ENCODE measurements at places on chromosomes 6 and 20.

- DNase-seq, result no peak
These were observed 32.6 kb upstream of the PCMTD2 start for GRCh38 chr20:64222851-64223525.

DNA sequence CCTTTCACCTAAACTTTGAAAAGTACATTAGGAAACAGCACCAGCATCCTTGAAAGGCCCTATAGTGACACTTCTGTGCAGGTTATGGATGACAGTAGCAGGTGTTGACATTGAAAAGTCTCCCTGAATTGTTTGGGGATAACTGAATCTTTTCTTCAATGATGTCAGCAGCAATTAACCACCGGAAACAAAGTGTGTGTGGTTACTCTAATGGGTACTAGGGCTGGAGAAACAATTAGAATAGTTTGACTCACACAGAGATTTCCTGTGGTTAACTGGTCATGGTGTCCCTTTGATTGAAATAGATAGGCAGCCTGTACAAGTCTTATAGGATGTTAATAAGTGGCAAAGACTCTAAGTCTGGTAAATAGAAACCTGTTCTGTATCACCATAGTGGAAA lies 189.1 kb downstream of the TBX18 start:
- peak; percentile 85 for DNase-seq

- DNase-seq, result no peak
These were observed 2.6 kb downstream of the DDR1 start for GRCh38 chr6:30886897-30887255.

DNA sequence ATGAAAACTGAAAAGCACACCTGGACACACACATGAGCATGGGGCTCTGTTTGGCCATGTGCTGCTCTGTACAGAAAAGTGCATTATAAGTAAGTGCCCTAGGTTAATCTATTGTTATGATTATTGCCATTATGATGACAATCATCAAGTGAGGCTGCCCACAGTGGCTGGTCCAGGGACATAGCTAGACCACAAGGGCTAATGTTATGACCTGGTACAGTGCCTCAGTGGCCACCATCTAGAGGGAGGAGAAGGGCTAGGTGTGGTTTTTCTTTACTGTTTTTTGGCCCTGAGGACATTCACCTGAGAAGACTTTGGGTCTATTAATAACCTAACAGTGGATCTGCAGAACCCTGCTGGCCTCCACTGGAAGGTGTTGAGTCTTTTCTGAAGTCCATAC lies 86.1 kb downstream of the GJA10 start:
- DNase-seq, result no peak

GRCh38 chr6:155955038-155955437 lies 499.4 kb upstream of the NOX3 start:
- no peak for DNase-seq

DNA sequence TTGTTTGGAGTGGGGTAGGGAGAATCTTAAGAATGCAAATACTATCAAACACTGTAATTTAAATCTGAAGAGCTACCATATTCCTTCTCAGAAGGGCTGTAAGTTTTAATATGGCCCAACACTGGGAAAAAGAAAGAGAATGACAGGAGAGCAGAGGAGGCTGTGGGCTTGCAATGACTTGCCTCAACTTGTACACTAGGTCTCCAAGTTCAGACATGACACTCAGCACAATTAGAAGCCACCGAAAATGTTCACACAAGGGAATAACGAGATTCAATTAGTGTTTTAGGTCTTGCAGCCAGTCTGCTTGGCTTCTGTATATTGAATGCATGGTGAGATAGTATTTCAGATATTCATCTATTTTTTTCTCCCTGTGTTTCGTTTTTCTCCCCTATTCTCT lies 89.4 kb downstream of the HS3ST5 start:
- DNase-seq, result no peak

GRCh38 chr6:47405273-47405672 lies 72.3 kb upstream of the CD2AP start:
- no peak for DNase-seq

GRCh38 chr6:139653111-139653510 lies 278.7 kb upstream of the CITED2 start:
- DNase-seq, result no peak

- no peak for DNase-seq
These were observed 480.8 kb upstream of the IMPG1 start for GRCh38 chr6:76553256-76553655.

GRCh38 chr20:21555470-21556120 lies 41.7 kb upstream of the NKX2-2 start:
- DNase-seq, result no peak

GRCh38 chr20:52490711-52491430 lies 299.3 kb upstream of the ZFP64 start:
- DNase-seq, result peak; percentile 85

GRCh38 chr20:45358282-45359068 lies 4.5 kb upstream of the SYS1 start:
- peak; percentile 60 for DNase-seq

Measured in astrocyte of the spinal cord (primary cell).